Keratinocyte (primary cell): ENCODE measurements at places on chromosomes 3 and 15.

DNA sequence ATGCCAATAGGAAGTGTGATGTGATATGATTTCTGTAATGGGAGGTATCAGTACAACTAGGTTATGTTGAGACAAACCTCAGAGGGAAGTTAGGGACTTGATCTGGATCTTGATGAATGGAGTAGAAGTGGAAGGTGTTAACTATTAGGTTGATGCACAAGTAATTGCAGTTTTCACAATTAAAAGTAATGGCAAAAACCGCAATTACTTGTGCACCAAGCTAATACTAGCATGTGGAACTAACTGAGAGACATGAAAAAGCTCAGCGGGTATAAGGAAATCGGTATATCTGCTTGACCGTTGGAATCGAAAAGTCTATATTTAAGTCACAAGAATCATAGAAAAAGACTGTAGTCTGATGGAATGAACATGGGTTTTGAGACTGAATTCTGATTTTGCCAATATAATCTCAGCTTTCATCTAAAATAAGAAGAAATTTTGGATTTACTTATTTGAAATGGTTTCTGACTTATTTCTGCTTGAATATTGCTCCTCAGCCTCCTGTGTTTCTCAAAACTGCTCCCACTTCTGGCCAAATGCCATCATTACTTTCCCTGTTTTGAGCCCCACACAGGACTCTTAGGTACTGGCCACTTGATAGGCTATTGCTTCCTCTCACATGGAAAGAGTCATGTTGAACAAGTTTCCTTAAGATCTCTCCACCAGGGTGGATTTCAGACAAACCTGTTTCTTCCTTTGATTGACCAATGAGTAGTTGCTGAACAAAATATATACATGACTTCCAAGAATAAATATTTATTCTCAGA, 271.5 kb upstream of the COL8A1 start:
- no peak for DNase-seq

DNA sequence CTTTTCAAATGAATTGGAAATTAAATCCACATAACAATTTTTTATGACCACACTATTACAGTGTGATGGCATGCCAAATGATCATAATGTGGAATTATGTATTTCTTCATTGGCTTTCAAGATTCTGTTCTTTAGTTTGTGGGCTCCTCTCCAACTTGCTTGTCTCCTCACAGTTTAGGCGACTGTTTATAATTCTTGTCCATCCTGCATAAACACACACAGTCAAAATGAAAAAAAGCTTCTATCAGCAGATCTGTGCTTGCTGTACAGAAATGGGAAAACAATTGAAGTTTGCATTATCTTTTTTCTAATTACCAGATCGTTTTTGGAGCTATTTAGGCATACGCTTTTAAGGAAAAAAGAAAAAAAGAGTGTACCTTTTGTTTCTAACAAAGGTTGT, 37.0 kb downstream of the OPA1 start:
- DNase-seq = no peak

DNA sequence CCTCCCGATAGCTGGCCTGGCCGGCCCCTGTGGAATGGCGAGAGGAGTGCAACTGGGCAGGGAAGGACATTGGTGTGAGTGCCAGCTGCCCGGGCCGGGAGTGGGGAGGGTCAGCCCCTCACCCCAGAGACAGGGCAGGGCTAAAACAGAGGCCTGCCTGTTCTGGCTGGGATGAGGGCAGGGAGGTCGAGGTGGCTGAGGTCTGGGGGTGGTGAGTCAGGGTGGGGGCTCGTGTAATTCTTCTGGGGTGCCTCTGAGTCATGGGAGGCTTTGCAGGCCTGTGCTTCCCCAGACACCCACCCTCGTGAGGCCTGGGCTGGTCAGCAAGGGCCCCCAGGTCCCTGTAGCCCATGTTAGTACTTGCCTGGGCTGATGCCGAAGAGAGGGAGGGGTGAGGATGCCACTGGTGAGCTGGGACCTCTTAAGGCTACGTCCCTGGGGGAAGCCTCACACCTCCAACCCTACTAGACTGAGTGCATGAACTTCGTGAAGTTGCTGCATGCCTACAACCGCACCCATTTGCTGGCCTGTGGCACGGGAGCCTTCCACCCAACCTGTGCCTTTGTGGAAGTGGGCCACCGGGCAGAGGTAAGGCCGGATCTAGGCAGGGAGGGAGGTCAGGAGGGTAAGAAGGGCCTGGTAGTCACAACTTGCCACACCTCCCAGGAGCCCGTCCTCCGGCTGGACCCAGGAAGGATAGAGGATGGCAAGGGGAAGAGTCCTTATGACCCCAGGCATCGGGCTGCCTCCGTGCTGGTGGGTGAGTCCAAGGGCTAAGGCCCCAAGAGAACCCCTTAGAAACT, 1.7 kb downstream of the SEMA3B start:
- no peak for DNase-seq

- no peak for DNase-seq
Observed at GRCh38 chr15:93477188-93477587, 388.2 kb upstream of the RGMA start.

- DNase-seq = no peak
Observed at GRCh38 chr15:77476995-77477394, 56.3 kb downstream of the HMG20A start.

GRCh38 chr3:134810052-134810435, 15.0 kb downstream of the EPHB1 start:
- no peak for DNase-seq

GRCh38 chr3:161443921-161444693, 52.5 kb upstream of the OTOL1 start:
- no peak for DNase-seq

- DNase-seq = no peak
Observed at GRCh38 chr3:187811585-187812250, 66.5 kb upstream of the BCL6 start.

GRCh38 chr3:126758026-126758425, 54.0 kb downstream of the CHCHD6 start:
- no peak for DNase-seq

DNA sequence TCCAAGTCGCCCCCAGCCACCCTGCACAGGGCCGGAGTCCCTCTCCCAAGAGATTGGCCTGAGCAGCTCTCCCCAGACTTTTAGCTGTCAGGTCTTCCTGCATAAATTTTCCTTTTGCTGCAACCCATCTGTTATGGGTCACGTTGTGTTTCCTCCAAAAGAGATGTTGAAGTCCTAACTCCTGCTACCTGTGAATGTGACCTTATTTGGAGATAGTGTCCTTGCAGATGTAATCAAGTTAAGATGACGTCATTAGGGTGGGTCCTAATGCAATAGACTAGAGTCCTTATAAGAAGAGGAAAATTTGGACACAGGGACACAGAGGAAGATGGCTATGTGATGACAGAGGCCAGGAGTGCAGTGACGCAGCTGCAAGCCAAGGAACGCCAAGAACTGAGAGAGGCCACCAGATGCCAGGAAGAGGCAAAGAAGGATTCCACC, 13.2 kb upstream of the SLC6A6 start:
- no peak for DNase-seq

DNA sequence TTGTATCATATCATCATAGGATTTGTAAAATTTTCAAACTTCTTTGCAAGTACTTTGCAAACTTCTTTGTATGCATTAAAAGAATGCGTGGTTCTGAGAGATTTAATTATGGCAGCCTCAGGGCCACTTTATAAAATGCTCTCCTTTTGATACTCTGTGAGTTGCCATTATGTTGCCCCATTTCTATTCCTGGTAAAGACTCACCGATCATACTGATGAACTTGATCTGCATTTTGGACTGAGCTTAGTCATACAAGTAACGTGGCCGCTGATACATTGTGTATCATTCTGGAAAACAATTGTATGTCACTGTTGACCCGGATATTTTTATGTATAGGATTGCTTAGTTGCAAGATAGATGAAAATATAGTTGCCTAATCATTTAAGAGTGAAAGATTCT, 38.8 kb downstream of the AKAP13 start:
- DNase-seq = no peak

- DNase-seq = no peak
Observed at GRCh38 chr3:43998836-43999727, 242.6 kb upstream of the TOPAZ1 start.

GRCh38 chr15:78691167-78691850, 50.3 kb upstream of the CHRNB4 start:
- no peak for DNase-seq

GRCh38 chr3:149619136-149619535, 38.7 kb downstream of the WWTR1 start:
- DNase-seq = no peak

GRCh38 chr3:24679429-24679828, 184.8 kb upstream of the THRB start:
- DNase-seq = no peak

GRCh38 chr3:149486726-149487125, 12.2 kb downstream of the TM4SF4 start:
- DNase-seq = no peak

GRCh38 chr3:45659661-45660566, 29.3 kb upstream of the SACM1L start:
- no peak for DNase-seq

DNA sequence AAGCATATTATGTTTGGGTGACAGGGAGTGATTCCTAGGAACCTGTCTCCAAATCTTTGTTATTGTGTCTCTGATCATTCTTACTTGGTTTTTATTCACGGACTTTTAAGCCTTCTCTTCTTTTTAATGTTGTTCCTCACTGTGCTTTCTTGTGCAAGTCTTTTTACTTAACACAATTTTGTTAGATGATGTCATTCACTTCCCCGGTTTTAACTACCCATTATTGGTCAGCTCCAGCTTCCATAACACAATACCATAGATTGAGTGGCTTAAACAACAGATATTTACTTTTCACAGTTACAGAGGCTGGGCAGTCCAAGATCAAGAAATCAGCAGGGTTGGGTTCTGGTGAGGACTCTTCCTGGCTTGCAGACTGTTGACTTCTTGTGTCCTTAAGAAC, 436.3 kb upstream of the CBLB start:
- DNase-seq = no peak

DNA sequence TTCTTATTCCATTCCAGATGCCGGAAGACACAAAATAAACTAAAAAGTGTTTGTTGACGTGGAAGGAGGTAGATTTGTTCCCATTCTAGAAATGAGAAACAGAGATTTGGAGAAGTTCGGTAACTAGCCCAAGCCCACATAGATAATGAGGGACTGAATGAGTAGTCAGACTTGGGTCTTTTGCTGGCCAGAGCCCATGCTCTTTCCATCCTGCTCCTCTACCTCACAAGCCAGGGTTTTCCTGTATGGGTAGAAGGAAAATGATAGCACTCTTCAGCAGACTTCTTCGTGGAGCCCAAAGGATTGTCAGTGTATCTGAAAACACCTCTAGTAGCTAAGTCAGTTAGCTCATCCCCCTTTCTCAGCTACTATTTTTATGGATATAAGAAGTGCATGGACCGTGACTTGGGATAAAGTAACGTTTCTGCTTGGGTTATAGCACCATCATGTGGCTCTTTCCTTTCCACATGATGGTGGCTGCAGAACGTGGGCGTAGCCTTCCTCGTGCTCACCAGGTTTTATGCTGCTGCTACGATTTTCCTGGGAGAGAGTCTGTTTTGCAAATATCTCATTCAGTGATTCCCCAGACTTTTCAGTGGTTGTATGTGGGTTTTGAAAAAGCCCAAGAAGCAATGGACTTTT, 84.6 kb downstream of the DGKG start:
- peak; percentile 2 for DNase-seq

DNA sequence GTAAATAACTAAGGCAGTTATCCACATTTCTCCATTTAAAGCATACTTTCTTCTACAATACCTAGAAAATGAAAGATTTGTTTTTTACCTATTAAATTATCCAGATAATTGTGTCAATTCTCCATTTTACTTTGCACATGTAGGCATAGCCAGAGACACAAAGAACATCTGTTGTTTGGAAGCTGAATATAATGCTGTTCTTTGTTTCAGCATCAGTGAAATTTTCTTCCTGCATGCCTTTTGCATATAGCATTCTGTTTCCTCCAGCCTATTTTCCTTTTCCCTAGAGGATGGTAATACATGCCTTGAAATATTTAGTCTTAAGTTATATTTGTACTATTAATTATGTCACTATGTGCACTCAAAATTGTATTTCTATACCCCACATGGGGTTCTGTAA, 233.7 kb downstream of the CNTN6 start:
- DNase-seq = no peak

- no peak for DNase-seq
Observed at GRCh38 chr3:115713284-115713683, 90.0 kb downstream of the GAP43 start.

DNA sequence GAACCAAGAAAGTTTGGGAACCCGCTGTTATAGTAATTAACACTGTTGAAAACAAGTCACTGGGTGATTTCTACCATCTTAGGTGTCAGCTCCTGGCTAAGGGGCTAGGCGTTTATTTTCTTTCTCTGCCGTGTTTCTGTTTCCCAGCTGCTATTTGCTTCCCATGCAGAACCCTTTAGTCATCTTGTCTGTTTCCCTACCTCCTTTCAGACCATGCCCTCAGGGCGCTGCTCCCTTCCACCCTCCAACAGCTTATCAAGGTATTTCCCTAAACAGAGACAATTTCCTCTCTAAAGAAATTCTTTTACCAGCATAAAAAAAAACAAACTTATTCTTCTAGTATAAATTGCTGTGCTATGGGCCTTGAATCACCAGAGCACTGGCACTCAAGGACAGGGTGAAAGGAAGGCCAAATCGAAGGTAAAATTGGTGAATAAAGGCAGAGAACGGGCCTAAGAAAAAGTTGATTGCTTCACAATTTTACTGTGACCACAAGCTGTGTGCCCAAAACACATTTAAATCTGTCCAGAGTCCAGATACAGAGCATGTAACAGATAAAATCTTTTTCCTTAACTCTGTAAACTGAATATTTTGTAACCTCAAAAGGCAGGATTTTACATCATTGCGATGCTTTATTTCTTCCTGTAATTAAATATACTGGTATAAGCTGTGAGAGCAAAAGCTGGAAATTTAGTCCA, 319.2 kb downstream of the ZNF621 start:
- peak; percentile 21 for DNase-seq

GRCh38 chr3:175601521-175601920, 742.4 kb downstream of the NAALADL2 start:
- no peak for DNase-seq

- DNase-seq = no peak
Observed at GRCh38 chr3:33989229-33989628, 190.8 kb downstream of the PDCD6IP start.

DNA sequence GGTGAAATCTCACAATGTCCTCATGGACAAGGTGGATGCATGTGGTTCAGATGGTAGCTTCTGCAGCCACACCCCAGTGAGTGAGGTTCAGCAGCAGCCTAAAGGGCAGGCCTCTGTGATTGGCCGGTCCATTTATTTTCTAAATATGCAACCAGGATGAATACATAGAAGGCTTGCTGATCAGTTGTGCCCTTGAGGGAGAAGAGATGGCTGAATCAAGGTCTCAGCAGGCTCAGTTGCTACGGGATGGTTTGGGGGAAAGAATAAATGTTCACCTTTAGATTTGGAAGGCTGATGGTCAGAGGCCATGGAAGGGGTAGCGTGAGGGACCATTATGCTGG, 53.7 kb upstream of the FGD5 start:
- no peak for DNase-seq

DNA sequence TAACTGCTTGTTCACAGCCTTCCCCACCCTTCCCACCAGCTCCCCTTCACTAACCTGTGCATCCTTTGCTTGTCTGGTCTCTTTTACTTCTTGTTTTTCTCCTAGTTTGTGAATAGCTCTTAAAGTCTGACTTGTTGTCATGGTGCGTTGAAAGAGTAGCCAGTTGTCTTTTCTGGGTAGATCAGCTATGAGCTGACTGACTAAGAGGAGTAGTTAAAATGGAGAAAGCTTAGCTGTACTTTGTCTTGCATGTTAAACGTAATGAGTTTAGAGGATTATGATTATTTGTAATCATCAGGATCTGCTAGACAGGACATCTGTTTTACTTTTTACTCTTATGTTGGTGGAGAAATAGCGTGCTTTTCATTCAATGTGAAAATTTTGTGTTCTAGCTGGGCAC, 35.9 kb downstream of the ATP2C1 start:
- DNase-seq = no peak
